NCI-H345 (cell line): ENCODE measurements at places on chromosomes 7 and 10.

GRCh38 chr7:135704698-135705097, 23.3 kb downstream of the SLC13A4 start:
- DNase-seq = no peak

- no peak for DNase-seq
Measured at GRCh38 chr10:120285408-120285807, 171.6 kb upstream of the PLPP4 start.

DNA sequence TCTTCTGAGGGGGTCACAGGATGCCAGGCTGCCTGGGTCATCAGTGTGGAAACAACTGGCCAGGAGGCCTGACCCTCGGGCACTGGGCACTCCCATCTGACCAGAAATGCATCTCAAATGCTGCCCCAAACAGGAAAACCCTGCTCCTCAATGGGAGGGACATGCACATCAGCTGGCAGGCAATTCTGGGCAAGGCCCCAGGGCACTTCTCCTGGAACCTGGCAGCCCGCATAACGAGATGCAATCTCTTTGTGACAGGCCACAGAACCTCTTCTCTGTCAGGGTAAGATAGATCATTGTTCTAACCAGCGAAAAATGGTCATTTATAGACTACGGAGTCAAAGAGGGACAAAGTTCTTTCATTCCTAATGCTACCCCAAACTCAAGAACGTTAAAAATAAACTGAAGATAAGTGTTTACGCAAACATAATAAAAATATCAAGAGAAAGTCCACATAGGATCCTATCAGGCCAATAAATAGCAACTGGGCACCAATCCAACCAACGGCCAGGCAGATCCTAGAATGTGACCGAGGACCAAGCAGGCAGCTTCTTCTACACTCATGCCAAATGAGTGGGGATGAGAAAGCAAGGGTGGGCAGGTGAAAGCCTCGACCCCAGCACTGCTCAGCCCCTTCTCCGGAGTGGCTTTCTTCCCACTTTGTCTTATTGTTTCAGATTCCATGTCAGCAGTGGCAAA, 212.3 kb downstream of the TCERG1L start:
- peak; percentile 84 for DNase-seq

- no peak for DNase-seq
Measured at GRCh38 chr7:154698726-154699291, 304.1 kb downstream of the PAXIP1 start.

DNA sequence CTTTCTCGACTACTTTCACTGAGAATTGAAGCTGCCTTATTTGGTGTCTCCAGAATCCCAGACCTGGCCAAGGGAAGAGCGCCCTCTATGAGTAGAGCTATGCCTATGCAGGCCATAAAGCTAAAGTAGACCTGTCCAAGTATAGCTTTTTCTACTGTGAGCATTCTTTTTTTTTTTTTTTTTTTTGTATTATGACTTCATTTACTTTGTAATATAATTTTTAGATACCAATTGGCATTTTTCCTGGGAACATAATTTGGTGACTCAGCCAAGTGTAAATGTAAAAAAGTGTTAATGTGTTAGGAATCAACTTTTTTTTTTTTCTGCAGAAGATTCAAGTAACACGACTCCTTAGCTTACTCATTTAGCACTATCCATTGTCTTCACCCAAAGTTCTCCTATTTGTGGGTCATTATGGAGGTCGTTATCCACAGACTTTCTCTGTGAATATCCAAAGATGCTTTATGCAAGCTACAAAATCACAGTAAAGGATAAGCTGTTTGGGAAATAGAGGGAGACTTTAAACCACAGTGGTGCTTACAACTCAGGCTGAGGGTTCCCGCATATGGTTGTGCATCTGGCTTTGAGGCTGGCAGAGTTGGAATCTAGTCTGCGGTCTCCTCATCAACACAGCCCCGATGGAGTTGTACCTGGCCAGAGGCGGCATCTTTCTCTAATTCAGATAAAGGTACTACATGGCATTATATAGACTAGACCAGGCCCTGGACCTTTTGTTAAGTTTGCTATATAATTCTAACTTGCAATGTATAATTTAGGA, 1040.2 kb upstream of the SORCS1 start:
- DNase-seq = no peak

DNA sequence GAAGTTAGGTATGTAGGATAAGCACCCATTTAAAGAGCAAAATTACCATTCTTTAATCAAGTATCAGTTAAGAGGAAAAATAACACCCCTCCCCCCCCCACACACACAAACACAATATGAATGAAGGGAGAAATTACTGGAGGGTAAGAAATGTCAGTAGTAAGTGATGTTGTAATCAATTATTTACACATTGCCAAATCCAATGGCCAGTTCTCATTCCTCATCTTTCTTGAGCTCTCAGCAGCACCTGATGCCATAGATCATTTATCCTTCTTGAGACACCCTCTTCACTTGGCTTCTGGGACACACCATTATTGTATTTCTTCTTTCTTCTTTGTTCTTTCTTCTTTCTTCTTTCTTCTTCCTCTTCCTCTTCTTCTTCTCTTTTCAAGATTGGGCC, 33.7 kb upstream of the FAM3C start:
- DNase-seq = no peak

GRCh38 chr7:136665878-136666509, 202.5 kb upstream of the CHRM2 start:
- DNase-seq = no peak

DNA sequence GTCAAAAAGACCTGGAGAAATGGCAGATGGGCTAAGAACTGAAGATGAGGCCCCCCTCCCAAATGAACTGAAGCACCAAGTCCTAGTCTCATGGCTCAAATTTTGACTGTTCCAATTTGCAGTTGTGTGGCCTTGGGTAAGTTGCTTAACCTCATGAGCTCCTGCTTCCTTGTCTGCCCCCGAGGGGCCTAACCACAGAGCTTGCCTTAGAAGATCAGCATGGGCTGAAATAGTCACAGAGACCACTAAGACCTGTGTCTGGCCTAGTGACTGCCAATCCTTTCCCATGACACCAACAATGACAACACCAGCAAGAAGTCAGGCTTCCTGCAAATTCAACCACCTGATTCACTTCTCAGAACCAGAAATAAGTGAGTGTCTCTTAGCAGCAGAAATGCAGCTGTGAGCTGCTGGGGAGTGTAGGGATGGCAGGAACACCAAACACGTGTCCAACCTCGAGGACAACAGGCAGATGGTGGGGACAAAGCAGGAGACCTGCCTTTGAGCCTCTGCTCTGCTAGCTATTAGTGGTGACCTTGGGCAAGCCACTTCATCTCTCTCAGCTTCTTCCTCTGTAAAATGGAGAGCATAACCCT, 23.7 kb downstream of the CRHR2 start:
- DNase-seq = no peak

DNA sequence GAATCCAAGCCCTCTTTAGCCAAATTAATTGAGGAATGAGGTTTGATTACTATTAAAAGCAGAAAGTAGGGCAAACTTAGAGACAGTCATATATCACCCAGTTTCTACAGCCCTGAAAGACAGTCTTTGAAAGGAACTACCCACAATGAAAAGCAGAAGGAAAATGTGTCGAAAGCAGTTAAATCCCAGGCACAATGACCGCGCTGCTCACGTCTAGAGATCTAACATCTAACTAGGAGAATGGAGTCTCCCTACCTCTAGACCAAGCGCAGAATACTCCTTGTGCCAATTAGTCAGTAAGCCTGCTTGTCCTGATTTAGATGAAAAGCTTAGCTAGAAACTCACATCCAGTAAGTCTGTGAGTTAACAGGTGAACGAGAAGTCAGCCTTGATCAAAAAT, 350.0 kb downstream of the FGFR2 start:
- DNase-seq = no peak

DNA sequence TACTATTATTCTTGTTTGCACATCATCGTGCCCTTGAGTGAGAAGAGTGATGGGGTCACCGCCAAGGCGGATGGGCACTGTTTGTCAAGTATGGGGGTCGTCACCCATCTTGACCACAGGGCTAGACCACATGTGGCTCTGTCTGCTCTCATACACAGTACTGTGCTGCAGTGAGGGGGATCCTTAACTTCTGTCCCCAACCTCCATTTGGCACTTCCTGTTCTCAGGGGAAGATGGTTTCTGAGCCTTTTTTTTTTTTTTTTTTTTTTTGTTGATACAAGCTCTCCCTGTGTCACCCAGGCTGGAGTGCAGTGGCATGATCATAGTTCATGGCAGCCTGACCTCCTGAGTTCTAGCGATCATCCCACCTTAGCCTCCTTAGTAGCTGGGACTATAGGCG, 13.6 kb downstream of the WBP1L start:
- DNase-seq = no peak

- no peak for DNase-seq
Measured at GRCh38 chr7:112668561-112668960, 121.6 kb downstream of the TMEM168 start.

DNA sequence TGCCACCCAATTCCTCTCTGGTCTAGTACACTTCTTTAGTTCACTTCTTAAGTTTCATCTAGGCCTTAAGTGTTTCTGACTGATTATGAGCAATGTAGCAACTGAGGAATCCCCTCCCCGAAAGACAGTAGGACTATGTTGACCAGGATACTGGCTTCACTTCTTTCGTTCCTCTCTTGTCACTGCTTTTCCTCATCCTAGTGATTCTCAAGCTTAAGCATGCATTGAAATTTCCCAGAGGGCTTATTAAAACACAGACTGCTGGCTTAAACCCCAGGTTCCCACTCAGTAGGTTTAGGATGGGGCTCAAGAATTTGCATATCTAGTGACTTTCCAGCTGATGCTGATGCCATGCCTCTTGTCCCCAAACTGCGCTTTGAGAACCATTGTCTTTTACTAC, 164.6 kb upstream of the WNT16 start:
- DNase-seq = no peak

DNA sequence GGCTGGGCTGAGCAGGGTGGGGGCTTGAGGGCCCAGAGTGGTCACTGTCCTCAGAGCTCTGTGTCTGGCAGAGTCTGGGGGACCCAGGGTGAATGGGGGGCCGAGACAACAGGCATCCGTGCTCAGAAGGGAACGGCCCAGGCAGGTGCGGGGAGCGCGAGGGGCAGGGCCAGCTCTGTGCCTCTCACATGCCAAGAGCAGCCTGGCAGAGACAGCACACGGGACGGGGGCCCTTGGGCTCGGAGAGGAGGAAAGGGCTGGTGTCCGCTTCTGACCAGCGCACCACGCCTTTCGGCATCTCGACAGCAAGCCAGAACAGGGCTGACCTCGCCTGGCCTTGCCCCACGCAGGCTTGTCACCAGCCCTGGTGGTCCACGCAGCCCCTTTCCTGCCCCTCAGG, 13.4 kb downstream of the AMZ1 start:
- DNase-seq = no peak

- no peak for DNase-seq
Measured at GRCh38 chr7:119931230-119931824, 341.6 kb upstream of the KCND2 start.

GRCh38 chr7:53744403-53744760, 708.9 kb downstream of the POM121L12 start:
- peak; percentile 11 for DNase-seq

- no peak for DNase-seq
Measured at GRCh38 chr10:7458556-7458955, 47.7 kb upstream of the SFMBT2 start.

GRCh38 chr7:1316086-1316485, 83.4 kb downstream of the UNCX start:
- no peak for DNase-seq

DNA sequence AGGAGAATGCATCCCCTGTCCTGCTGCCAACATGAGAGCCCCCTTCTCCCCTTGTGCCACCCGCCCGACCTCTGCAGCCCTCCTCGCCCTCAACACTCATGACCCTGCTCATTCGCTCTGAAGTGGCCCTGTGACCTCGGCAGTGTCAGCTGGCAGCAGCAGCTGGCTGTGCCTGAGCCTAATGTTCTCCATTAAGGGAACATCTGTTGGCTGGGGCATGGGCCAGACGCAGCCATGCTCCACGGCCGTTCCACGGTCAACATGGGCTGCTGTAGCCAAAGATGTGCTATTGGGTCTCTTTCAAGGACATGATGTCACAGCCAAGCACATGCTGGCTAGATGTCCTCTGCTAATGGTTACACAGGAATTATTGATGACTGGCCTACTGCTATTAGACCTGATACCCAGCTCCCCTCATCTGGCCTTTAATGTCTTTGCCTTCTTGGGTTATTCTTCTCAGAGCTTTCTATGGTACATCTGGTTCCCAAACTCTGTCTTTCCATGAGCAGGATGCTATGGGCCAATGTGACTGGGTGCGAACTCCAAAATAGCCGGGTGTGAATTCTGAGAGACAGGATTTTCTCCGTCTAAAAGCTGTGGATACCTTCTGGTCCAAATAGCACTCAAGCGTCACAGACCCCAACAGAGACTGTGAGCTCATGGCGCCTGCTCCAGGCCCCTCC, 22.4 kb downstream of the ADCYAP1R1 start:
- DNase-seq = no peak

DNA sequence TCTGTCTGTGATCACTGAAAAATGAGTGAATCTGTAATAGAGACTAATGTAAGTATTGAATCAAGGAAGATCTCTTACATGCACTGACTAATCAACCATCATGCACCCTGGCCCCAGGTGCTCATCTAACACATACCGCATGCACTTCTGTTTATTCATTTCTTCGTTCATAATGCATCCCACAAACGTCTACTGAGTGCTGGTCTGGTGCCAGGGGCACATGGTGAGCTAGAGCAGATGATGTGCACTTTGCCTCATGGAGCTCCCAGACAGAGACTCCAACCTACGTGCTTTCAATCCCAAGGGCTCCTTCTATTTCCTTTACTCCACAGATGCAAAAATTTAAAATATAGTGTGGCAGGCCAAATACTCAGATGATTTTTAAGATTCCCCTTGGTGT, 10.7 kb downstream of the C10orf90 start:
- no peak for DNase-seq

DNA sequence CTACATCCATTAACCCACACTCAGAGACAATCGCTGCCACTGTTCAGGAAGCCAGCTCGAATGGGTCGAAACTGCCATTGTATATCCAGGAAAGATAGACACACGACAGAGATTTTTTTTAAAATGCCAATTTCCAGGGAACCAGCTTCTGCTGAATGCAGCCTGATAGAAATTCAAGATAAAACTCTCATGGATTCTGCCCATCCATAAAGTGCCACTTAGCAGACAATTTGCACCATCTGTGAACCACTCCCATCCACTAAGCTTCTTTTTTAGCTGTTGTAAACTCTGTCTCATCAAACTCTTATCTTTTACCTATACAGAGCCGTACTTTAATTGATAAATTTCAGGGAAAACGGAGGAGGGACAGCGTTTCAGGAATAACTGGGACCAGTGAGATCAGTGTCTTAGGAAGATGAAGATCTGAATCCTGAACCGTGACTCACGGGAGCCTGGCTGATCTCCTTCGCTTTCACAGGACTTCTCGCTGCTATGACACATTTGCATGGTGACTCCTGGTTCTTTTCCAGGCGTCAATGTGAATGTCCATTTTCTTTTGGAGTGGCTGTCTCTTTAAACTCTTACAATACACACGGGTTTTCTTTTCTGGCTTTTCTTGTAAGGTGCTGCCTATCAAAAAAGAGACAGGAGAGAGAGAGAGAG, 103.4 kb downstream of the FAM204A start:
- DNase-seq = no peak

- DNase-seq = no peak
Measured at GRCh38 chr10:5599613-5600520, 66.5 kb downstream of the ASB13 start.
